ENCODE measurements at places on chromosomes 11 and 22. TPM values are rescaled to one million over a fixed set of nuclear protein-coding genes. Genes with fewer than 3 reads are reported as not detected.

- DNase-seq = no peak
Measured at GRCh38 chr11:47288066-47288465, 18.1 kb downstream of the MADD start.

DNA sequence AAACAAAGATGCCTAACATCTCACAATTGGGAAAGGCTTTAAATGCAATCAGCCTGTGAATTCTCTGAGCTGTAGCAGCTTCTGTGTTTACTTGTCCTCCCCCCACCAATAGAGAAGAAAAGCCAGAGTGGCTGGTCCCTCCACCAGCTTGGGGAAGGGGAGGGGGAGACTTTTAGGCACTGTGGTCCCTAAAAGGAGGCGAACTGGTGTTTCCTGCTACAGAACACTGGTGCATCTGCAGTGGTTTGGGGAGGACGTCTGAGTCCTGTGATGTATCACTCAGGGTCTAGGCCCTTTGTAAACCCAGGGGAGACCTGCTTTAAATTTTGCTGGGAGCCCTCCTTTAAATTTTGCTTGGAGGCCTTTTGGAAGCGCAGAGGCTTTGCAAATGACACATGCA is 16.9 kb downstream of the TNRC6B start:
- peak; percentile 48 for DNase-seq

DNA sequence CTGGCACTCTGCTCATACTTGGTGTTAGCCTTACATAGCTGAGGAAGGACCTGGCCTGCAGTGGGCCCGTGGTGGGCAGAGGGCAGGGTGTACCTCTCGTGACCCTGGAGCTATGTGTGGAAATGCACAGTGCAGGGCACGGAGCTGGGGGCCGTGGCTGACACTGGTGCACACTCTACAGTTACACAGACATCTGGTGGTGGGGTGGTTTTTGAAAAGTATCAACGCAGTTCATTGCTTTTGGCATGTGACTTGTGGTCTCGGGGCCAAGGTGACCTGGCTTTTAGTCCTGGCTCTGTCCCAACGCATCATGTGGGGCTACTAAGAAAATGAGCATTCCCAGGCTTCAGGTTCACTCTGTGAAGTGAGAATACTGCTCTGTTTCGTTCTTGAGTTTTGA is 553.6 kb downstream of the NTM start:
- no peak for DNase-seq

DNA sequence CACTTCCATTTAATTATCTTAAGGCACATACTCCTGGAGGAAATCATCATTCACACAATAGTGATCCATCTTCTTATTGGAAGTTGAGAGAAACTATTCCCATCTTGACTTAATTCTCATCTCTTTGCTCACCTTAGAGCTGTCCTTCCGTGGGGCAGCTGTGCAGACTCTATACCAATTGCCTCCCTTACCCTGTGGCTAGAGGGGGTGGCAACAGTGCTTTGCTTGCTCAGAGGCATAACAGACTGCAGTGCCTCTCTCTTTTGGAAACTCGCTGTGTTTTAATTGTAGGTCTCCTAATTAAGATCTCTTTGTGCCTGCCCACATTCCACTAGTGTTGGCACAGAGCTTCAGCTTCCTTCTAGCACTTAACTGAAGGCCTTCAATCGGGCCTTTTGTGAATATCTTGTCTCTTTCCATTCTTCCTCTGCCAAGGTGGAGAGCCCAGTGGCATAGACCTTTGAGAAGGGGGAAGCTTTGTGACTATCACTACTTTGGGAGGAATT is 5.5 kb downstream of the KMT2A start:
- peak; percentile 33 for DNase-seq

The LRP5 gene
- total RNA-seq = 51.1 TPM

- peak; percentile 35 for DNase-seq
Measured at GRCh38 chr11:11519184-11519583, 102.6 kb downstream of the GALNT18 start.

The CD44 gene
- total RNA-seq = 10.1 TPM

- DNase-seq = no peak
Measured at GRCh38 chr22:28053896-28054818, 135.1 kb upstream of the PITPNB start.

DNA sequence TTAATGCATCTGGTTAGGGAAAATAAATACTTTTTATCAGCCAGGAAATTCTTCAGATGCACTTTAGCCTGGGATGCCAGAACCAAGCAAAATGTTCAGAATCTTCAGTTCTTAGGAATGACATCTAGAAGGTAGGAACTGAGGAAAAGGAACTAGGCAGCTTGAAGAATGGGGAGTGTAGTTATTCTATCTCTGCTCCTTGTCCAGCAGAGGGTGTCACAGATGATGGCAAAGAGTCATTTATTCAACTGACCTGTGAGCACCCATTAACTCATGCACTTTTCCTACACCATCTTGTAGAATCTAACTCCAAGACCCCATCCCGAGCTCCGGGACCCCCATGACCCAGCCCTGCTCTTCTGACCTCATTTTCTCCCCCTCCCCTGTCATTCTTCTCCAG is 122.1 kb upstream of the ISX start:
- DNase-seq = peak; percentile 11

DNA sequence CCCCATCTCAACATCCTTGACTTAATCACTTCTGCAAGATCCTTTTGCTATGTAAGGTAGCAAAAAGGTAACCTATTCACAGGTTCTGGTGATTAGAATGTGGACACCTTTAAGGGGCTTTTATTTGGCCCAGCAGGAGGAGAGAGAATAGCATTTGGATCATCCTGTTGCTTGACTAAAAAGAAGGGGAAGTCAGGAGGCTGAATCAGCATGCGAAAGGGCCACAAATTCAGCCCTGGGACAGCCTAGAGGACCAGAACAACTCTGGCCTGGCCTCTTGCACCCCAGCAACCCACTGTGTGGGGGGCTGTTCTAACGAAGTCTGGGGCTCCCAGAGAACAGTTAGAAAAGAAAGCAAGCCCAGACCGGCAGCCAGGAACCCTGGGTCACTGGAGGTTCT is 3.2 kb upstream of the HMOX1 start:
- peak; percentile 71 for DNase-seq

GRCh38 chr11:8686325-8686724 is 3.7 kb downstream of the RPL27A start:
- no peak for DNase-seq

Measured in GM23338 (cell line).